ENCODE measurements at places on chromosomes 1 and 21.

DNA sequence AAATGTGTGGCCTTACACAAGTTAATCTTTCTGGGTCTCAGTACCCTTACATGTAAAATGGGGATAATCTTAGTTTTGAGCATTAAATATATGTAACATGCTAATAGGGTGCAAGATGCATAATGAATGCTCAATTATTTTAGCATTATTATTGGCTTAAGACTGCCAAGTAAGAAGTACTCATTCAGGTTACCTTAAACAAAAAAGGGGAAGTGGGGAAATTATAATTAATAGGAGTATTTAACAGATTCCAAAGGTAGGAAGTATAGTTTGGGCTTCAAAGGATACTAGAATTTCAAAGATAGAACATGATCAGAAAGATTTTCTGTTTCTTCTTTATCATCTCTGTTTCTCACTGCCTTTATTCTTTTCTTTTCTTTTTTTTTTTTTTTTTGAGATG lies 5.8 kb upstream of the CFAP126 start:
- DNase-seq, result no peak

- no peak for DNase-seq
Measured at GRCh38 chr1:235054936-235055335, 73.7 kb downstream of the TOMM20 start.

DNA sequence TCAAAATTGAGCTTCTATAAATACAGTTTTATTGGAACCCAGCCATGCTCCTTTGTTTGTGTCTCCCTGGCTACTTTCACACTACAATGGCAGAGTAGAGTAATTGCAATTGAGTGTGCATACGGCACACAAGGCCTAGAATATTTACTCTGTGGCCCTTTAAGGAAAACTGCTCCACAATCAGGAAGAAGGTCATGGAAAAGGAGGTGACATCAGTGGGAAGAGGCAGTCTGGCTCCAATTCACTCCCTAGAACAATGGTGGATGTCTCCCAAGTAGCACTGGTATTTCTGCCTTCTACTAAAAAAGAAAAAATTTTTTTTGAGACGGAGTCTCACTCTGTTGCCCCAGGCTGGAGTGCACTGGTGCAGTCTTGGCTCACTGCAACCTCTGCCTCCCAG lies 51.3 kb downstream of the KRTAP19-8 start:
- no peak for DNase-seq

DNA sequence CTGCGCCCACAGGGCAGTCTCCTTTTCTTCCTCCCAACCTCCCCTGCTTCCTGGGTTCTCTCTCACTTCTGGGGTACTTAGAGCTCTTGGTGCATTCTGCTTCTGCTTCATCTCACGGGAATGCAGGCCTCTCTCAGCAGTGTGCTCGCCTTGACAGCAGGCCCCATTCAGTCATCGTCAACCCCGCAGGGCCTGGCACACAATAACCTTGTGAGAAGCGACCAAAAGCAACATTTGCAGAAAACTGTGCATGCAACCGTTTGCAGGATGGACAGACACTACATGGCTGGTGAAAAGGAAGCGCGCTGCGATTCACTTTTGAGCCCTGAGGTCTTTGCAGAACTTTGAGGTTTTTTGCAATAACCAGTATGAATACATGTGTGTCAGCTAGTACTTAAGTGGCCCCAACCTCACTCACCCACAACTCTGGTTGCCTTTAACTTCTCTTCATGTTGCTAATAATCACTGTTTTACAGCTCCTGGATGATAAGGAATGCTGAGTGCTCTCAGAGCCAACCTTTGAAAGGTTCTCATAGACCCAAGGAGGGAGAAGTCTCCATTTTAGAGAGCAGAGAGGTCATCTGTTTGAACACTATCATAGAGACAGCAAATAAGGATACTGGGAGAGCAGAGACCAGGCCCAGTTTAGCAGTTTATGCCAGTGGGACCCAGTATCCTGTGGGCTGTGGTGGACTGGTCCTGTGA lies 2.5 kb upstream of the CD160 start:
- DNase-seq, result no peak

- no peak for DNase-seq
Measured at GRCh38 chr1:43431676-43432075, 22.1 kb downstream of the HYI start.

DNA sequence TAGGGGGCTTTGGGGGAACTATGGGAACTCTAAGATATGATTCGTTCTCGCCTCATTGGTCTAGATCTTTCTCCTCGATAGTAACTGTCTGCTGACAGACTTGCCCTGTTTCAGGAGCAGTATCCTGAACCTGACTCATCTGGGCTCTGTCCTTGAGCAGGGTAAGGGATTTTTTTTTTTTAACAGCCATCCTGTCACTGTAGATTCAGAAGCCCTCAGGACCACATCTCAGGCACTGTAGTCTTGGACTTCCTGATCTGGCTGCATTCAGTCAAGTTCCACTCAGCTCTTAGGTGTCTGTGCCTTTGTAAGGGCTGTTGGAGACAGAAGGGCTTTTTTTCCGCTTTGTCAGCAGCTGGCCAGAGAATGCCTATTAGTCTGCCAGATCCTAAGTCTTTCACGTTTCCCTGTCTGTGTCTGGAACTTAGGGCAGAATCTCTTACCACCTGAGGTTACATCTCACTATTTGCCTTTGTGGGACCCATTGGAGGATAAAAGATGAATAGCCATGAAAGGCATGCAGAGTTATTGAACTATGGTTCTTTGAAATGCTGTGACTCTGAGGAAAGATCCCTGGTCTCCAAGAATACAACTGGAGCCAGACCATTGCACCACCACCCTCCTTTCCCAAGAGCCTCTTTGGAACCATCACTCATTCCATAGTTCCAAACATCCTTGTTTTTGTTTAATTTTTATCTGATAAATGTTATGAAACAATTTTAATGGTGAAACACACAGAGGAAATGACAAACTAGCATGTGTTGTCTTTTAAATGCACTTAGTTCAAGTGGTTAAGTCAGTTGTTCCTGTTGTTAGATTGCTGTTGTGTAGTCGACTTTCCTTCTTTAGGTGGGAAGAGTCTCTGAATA lies 49.7 kb upstream of the MACF1 start:
- no peak for DNase-seq

DNA sequence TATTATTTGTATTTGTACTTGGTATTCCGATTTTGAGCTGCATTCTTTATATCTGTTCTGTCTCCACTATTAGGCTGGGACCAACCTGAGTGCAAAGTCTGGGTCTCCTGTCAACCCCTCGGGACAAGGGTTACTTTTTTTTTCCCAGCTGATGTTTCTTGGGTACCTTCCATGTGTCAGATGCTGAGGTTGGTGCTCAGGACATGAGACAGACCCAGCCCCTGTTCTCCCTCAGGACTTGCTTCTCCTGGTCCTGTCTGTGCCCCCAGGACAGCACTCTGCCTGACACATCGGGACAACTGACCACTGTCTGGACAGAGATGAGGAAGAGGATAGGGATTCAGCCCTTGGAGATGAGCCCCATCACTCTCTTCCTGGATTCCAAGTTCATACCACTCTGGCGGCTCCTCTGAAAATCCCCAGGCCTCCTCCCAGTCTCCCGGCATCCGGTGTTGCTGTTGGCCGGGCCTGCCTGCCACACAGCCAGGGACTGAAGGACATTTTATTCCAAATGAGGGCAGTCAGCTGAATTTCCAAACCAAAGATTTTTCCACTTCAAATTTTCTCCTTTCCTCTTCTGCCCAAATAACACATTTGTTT lies 55.6 kb upstream of the FMOD start:
- DNase-seq, result no peak

DNA sequence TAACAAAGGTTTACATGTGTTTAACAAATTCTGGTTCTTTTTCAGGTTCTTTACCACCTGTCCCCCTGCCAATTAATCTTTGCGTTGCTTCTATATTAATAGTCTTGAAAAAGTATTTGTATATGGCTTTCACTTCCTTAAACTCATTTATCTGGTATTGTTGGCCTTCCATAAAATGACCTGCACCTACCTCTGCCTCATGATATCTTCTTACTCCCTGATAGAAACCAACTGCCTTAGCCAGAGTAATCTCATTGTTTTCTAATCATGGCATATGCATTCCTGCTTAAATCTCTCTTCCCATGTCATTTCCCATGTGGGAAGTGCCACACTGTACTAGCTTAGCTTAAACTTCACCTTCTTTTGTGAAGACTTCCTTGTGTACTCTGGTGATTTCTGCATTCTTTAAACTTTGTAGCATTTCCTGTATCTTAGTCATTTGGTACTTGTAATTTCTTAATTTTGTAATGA lies 8.7 kb downstream of the SMG7 start:
- peak; percentile 50 for DNase-seq

DNA sequence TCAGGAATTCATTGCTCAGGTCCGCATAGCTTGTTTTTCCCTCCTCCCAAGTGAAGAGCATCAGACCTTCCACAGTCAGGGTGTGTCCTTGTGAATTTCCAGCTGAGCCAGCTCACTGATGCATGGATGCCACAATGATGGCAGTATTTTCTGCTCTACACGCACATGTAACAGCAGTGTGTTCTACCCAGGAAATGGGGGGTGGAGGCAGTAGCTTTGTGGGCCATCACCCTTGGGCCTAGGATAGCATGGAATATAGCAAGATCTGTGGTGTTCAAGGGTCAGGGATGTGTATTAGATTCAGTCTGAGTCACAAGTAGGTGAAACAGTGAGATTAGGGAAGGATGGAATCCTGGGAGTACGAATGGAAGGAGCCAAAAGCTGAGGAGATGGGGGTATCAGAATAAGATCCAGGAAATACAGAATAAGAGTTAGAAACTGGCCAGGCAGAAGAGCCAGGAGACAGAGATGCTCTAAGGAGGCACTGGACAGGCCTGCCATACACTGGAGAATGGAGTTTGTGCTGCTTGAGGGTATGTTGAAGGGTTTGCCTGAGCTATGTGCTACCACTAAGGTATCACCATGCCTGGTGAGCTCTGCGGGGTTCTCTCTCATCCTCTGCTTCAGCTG lies 90.6 kb upstream of the CNIH3 start:
- no peak for DNase-seq

GRCh38 chr1:20143734-20144565 lies 4.8 kb downstream of the PLA2G2F start:
- no peak for DNase-seq

DNA sequence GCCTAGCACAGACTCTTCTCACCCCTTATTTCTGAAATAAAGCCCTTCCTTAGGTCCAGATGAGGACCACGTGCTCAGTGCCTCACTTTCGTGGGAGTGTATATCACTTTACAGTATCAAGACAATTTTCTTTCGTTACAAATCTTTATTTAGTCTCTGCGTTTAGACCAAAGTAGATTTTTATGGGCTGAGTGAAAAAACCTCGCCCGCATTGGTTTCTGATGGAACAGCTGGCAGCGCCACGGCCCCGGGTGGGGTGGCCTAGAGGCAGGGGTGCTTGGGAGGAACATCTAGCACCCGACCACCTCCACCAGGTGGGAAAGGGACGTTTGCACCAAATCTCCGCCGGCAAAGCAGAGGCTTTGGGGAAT lies 7.6 kb downstream of the SIM2 start:
- DNase-seq, result no peak

DNA sequence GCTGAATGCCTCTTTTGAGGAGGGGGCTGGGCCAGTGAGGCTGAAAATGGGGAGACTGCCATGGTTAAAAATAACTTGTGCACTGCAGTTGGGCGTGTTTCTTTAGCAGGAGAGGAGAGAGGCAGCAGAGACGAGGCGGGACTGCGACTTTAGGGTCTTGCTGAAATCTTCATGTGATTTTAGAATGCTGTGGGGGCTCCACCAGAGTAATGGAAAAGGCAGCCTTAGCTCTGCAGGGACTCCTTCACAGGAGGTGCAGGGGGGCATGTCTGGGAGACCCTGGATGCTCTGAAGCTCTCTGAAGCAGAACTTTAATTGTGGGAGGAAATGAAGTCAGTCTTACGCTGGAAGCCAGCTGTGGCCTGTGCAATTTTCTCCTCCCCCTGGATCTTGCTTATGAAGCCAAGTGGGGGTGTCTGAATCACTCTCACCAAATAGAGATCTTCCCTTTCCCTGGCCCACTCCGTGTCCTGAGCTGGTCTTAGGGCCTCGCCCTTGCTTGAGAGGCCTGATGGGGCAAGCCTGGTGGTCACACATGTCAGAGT lies 60.8 kb downstream of the NDUFS5 start:
- no peak for DNase-seq

DNA sequence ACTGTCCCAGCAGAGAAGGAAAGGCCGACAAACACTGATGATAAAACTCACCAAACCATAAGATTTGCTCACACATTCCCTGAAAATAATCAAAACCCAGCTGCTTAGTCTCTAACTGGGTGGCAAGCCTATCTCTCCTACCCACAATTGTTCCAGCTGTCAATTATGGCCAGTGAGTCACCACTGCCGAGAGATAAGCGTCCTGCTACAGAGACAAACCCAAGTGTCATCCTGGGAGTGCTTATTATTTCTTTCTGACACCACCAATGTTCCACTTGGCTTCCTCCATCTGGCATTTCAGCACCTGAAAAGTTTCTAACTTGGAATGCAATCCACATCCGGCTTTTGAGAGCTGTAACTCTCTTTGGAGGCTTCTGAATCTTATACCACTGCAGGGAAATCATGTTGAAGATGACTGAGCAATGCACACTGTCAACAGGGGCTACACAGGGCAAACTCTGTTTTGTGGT lies 51.5 kb upstream of the VAV3 start:
- DNase-seq, result peak; percentile 34

DNA sequence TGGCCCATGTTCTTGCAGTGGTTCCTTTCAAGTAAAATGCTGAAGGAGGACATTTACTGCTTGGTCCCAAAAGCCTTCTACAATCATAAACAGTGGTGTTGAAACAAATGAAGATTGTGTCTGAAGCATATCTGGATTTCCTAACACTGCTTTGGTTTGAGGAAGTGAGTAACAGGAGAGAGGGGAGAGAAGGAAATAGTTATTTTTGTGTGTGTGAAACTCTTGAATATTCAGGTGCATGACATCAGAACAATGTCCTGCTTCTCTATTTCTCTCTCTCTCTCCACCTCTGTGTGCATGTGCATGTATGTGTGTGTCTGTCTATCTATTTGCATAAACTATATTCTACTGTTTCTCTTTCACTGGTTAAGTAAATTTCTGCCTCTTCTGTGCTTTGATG lies 61.4 kb upstream of the TNFSF18 start:
- peak; percentile 57 for DNase-seq

DNA sequence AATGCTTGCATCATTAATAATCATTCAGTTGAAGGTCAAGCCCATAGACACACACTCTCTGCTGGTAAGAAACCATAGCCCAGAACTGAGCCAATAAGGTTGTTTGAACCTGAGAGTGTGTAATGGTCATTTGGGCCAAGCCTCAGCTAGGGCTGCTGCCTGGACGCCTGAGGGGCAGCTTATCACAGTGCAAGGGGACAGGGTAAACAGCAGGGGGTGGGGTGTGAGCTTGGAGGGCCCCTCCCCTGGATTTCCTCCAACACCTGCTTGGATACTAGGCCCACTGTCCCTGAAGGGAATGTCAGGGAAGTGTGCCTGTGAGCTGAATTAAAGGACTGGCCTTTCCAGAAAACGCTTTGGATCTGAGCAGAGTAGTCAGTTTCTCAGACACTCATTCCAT lies 24.6 kb upstream of the CNTN2 start:
- no peak for DNase-seq
